ENCODE measurements at places on chromosomes 13 and 19. TPM values are rescaled to one million over a fixed set of nuclear protein-coding genes. Genes with fewer than 3 reads are reported as not detected.

Gene PEAK3
- polyA plus RNA-seq: not detected

Gene PLIN4
- polyA plus RNA-seq: 1.6 TPM

Gene PROSER3
- polyA plus RNA-seq: 2.8 TPM

Gene ZNF44
- polyA plus RNA-seq: 27.1 TPM

Gene SULT2A1
- not detected for polyA plus RNA-seq

Gene C19orf67
- polyA plus RNA-seq: not detected

Gene A1BG
- polyA plus RNA-seq: 19.0 TPM

Gene WDR88
- not detected for polyA plus RNA-seq

DNA sequence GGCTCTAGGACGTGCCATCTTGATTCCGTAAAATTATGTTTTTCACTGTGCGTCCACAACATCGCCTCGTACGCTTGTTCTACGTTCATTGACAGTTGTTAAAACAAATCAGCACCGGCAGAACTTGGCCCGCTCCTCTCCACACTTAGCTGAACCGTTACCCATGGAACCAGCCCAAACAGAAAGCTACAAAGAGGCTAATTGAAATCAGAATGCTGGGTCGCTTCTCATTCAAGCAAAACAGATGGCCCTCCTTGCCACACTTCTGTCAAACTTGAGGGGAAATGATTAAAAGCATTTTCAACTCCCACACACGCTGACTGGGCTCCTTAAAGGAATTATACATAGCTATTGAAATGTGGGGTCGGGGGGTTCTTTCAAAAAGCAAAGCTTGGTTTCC is 71.6 kb downstream of the TM9SF2 start:
- no peak for DNase-seq

- no peak for DNase-seq
These were observed 276.3 kb upstream of the SOX1 start for GRCh38 chr13:111790621-111791020.

GRCh38 chr19:6038634-6039405 is 60.9 kb upstream of the RANBP3 start:
- no peak for DNase-seq

- DNase-seq: no peak
These were observed 13.5 kb downstream of the ATP7B start for GRCh38 chr13:51997641-51998330.

DNA sequence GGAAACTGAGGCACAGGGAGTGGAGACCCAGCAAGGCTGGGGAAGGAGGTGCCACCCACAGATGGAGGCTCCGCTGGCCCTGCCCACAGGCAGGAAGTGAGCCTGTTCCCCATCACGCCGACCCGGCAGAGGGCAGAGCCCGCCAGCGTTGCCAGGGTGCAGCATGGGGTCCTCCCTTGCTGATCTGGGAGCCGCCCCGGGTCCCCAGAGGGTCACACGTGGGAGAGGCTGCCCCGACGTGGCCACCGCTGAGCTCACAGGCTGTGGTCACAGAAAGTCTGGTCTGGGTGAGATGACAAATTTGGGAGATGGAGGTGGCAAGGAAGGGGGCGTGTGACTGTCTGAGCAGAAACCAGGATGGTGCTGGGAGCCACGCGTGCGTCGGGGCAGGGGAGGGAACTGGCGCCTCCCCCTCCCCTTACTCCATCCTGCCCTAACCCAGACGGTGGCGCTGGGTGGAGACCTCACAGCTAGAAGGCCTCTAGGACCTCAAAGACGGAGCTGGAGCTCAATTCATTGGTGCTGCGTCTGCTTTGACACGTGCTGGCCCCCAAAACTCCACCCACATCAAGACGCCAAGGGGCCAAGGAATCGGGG is 7.7 kb downstream of the MEX3D start:
- DNase-seq: no peak

DNA sequence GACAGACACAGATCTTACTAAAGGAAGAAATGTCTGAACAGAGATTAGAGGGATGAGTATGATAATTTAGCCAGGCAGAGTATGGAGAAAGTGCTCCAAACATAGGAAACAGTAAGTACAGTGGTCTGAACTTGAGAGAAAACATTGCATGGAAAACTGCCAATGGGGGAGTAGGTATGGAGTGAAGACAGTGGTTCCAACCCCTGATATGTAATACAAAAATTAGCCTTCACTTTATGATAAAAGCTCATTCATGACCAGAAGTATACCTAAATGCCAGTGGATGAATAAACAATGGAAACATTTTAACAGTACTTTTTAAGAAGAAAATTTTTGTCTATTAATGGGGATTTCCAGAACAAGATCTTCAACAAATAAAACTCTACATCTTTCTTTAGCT is 334.0 kb downstream of the DIAPH3 start:
- no peak for DNase-seq

- DNase-seq: no peak
These were observed 110.3 kb downstream of the MIPEP start for GRCh38 chr13:23778879-23779278.

DNA sequence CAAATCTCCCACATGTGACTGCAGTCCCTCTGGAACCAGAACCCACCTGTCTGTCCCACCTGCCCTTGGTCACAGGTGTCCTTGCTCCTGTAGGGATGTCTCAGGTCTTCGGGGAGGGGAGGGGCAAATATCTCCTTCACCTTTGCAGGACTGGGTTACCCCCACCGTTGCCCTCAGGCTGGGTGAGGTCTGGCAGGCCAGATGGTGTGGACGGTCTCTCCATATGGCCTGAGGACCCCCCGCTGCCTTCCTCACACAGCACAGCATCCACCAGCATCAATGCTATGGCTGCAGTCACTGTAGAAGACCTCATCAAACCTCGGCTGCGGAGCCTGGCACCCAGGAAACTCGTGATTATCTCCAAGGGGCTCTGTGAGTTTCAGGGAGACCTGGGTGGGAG is 10.0 kb downstream of the SLC5A5 start:
- DNase-seq: no peak

Data from kidney (tissue), 22 donors.